Naive thymus-derived CD8-positive, alpha-beta T cell (primary cell): ENCODE measurements at places on chromosomes 5 and 9. TPM values are rescaled to one million over a fixed set of nuclear protein-coding genes. Genes with fewer than 3 reads are reported as not detected.

GRCh38 chr5:92370032-92370431 is 986.9 kb upstream of the ARRDC3 start:
- DNase-seq, result no peak

DNA sequence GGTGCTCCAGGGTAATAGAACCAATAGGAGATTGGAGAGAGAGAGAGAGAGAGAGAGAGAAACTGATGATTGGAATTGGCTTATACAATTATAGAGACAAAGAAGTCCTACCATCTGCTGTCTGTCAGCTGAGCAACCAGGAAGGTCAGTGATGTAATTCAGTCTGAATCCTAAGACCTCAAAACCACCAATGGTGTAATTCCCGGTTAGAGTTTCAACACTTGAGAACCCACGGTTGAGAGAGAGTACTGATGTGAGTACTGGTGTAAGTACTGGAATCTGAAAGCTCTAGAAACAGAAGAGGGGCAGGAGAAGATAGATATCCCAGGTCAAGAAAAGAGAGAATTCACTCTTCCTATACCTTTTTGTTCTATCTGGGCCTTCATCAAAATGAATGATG is 775.8 kb downstream of the EFNA5 start:
- DNase-seq, result no peak

DNA sequence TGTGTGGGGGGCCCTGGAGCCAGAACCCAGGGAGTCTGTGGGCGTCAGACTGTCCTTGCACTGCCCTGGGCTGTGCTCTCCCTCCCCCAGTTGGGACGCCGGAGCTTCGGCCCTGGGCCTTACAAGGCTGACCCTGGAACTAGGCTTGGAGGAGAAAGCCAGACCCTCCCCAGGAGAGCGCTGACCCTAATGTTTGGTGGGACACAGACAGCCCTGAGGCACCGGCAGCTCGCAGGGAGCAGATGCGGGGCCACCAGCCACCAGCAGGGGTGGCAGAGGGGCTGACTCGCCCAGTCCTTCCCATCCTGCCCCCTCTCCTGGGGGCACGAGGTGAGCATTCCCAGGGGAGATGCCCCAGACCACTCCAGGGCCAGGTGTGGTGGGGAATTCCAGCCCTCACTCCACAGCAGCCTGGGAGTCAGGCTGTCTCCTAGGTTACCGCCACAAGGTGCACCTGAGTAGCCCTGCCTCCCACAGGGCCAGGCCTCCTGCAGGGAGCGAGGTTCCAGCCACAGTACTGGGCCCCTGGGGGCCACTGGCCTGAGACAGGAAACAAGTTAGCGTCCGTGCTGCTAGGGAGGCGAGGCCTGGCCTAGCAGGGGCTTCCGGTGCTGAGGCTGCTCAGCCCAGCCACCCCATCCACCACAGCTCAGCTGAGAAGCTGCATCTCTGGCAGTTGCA is 134.6 kb downstream of the OLFM1 start:
- DNase-seq, result no peak

- DNase-seq, result no peak
Observed at GRCh38 chr5:121940617-121941140, 21.1 kb upstream of the SRFBP1 start.

GRCh38 chr5:57033103-57033502 is 81.2 kb upstream of the MIER3 start:
- DNase-seq, result no peak

The LCN10 gene
- total RNA-seq, result 11.0 TPM
